ENCODE measurements at places on chromosomes 11 and 22. TPM values are rescaled to one million over a fixed set of nuclear protein-coding genes. Genes with fewer than 3 reads are reported as not detected.

DNA sequence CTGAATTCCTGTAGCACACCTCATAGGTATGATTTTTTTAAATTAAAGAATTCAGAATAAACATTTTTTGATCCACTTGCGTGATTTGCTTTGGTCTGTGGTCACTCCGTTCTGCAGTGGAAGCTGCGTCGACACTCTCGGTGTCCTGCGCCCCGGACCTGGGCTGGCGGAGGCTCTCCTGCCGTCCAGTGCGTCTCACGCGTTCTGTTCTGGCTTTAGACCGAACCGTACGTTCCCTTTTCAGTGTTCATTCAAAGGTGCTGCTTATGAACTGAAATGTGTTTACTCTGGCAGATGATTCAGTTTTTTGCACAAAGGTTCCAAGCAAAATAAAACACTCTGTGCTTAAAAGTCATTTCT is 38.2 kb downstream of the CTTN start:
- no peak for DNase-seq

- no peak for DNase-seq
These were observed 84.2 kb upstream of the IGLL5 start for GRCh38 chr22:22803285-22803853.

DNA sequence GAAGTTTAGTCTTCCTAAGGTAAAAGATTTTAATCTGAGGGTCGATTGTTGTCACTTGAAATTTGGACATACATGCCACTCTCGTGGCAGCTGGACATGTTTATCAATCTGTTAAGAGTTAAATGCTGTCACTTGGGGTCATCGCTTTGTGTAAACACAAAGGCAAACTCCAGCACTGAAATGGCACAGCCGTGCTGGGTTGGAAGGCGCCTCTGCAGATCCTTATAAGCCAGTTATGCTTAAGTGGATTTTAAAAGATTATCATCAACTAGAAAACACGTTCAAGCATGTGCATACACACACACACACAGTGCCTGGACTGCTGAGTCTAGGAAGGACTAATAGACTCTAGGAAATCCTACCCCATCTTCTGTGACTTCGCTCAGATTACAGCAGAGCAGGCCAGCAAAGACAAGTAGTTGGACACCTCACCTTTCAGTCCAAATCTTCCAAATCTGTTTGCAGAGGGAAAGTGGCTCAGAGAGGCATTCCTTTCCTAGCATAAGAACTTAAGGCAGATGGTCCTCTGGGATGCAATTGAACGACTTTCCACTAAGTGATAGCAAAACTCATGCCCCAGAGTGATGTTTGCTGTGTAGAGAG is 83.7 kb downstream of the CACNG2 start:
- no peak for DNase-seq

DNA sequence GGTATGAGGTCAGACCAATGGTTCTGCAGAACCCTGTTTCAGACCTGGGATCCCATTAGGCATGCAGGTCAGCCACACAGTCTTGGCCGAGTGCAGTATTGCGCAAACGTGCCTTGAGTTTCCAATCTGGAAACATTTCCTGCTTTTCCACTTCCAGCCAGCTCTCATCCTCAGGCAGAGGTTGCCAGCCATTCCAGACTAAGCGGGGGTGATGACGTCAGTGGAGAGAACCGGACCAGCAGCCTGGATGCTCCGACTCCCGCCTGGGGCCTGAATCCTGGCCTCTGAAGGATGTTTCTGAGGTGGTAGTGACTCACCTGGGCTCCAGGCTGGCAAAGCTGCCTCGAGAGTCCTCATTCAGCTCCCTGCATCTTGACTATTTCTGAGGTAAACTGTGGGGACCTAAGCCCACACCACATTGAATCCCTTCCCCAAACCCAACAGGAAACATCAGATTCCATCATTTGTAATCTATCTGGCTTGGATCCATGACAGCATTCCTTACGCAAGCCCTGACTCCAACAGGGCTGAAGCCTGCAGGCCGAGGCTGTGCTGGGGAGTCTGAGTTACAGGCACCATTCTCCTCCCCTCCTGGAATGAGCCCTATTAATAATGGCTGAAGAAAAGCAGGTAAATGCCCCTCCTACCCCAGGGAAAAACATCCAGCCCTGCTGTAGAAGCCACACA is 83.0 kb downstream of the ABTB2 start:
- DNase-seq: peak; percentile 97

Gene SMC1B
- total RNA-seq: not detected

Gene CARNS1
- 0.23 TPM for total RNA-seq

Gene SNX19
- 48.4 TPM for total RNA-seq

Data from astrocyte (in vitro differentiated cells and primary cell).